ENCODE measurements at places on chromosomes 12 and 14. TPM values are rescaled to one million over a fixed set of nuclear protein-coding genes. Genes with fewer than 3 reads are reported as not detected.

Gene METTL3
- 124 TPM for total RNA-seq

Gene PROX2
- total RNA-seq = not detected

Gene LRTM2
- not detected for total RNA-seq

Gene ALX1
- total RNA-seq = not detected

Gene USP44
- total RNA-seq = 7.0 TPM

Gene SPTSSA
- 6.9 TPM for total RNA-seq

Gene PAX9
- not detected for total RNA-seq

Gene TM7SF3
- total RNA-seq = 42.0 TPM

Gene ZC2HC1C
- 0.46 TPM for total RNA-seq

Gene MIP
- total RNA-seq = not detected

Gene POTEM
- total RNA-seq = 0.17 TPM

Gene BORCS5
- total RNA-seq = 46.2 TPM

Gene FSCB
- not detected for total RNA-seq

Gene SLC25A47
- not detected for total RNA-seq

Gene BIN2
- total RNA-seq = 40.1 TPM

Gene HOXC10
- not detected for total RNA-seq

Gene C12orf54
- not detected for total RNA-seq

Gene CAPZA3
- not detected for total RNA-seq

Gene HCAR1
- total RNA-seq = not detected

Gene TAS2R8
- total RNA-seq = not detected

Gene C12orf42
- 138 TPM for total RNA-seq

Gene GDF3
- total RNA-seq = not detected

Gene SERPINA9
- total RNA-seq = 0.74 TPM

Gene HOXC9
- not detected for total RNA-seq

Gene AVPR1A
- total RNA-seq = not detected

Gene DACT1
- total RNA-seq = 2.7 TPM

Gene BHLHE41
- total RNA-seq = 53.7 TPM

Gene PLEK2
- total RNA-seq = not detected

Gene EPYC
- total RNA-seq = not detected

Gene B3GNT4
- total RNA-seq = not detected

Gene IFNG-AS1
- 19.0 TPM for total RNA-seq

Gene RILPL2
- 12.6 TPM for total RNA-seq

Gene NPC2
- total RNA-seq = 95.3 TPM

Gene TRHDE
- not detected for total RNA-seq

Gene ADAMTS20
- total RNA-seq = not detected

Gene FBRSL1
- total RNA-seq = 112 TPM

Gene ADAM20
- total RNA-seq = 2.7 TPM

Gene MMP19
- 0.12 TPM for total RNA-seq

Gene RNF212B
- not detected for total RNA-seq

Gene SLC6A15
- 0.39 TPM for total RNA-seq

Gene CIDEB
- 34.3 TPM for total RNA-seq

Gene FBLN5
- 0.37 TPM for total RNA-seq

Gene TMEM229B
- total RNA-seq = 4.2 TPM

Gene OR4E2
- total RNA-seq = not detected

Gene P2RX2
- total RNA-seq = not detected

Gene PPP1CC
- total RNA-seq = 146 TPM

All from B cell (primary cell).